ENCODE measurements at places on chromosomes 12 and 14.
A peak's percentile ranks its signal among the peaks of the same experiment; 100 is the strongest.

- DNase-seq = no peak
These were observed 31.8 kb upstream of the CLEC4E start for GRCh38 chr12:8572507-8572906.

DNA sequence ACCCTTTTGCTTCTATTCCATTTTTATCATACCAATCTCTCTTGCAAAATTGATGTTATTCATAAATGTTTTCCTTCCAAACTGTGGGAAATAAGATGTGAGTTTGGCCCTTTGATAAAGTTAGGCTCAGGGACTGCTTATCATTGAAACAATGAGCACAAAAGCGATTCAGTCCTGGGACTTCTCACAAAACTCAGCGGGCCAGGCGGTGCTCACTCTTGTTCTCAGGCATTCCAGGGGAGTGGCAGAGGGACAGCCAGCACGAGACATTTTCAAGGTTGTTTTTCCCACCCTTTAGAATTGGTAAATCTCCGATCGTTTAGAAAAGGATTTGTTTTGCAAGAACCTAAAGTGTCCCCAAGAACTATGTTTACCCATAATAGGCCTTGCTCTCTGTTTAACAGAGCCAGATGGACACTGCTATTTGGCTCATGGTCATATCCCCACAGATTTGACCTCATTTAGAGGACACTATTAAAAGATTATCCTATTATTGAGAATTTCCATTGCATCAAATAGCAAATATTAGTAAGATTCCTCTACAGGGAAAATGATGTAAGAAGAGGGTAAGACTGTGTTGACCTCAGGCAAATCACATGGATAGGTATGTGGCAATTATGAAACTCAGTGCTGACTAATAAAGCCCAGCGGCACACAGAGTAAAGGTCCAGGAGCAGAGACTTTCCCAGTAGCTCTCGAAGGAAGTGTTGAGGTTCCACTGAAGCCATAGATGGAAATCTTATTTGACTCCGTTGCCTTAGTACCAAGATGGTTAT is 102.7 kb upstream of the USP44 start:
- DNase-seq = peak; percentile 91

DNA sequence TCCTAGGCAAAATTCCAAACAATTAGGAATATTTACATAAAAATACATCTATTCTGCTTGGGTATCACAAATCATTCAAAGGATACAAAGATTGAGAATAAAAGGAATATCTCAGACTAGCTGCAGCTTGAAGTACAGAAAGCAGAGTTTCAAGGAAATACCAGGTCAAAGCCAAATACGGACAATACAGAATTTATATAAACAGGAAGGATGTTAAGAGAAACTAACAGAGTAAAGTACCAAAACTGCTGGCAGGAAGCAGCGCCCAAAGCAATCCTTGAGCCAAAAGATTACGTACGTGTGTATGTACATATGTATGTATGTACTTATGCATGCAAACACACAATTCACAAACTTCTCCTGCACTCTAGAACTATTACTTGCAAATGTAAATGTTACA is 86.6 kb downstream of the PPP1R12A start:
- no peak for DNase-seq

DNA sequence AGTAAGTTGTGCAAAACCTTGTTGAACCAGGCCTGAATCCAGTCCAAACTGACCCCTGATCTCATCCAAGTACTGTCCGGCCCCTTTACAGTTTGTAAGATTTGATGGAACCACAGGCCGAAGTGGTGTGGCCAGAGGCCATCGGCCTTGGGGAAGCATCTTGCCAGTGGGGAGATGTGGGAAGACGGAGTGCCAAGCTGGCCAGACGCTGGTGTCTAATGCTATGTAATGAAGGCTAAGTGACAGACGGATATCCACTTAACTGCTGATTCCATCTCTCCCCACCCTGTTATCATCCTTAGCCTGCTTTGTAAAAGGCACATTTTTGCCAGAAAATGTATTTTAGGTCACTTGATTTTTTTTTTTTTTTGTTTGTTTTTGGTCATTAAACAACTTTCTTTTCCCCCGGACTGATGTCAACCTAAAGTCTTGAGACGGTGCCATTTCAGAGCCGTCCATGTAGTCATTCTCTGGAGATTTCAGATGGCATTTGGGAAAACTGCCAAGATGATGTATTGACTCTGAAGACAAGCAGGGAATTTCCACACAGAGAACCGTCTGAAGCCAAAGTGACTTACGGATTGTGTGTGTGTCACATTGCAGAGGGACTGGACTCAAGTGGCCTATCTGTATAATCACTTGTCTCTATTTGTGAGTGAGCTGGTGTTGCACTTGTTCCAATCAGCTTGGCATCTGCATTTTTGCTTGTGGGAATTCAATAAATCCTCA is 86.5 kb upstream of the MANSC4 start:
- DNase-seq = no peak

- DNase-seq = no peak
These were observed 235.5 kb upstream of the NOS1 start for GRCh38 chr12:117596968-117597367.

- no peak for DNase-seq
These were observed 114.7 kb upstream of the CCDC175 start for GRCh38 chr14:59691266-59691665.

- DNase-seq = no peak
These were observed 4.4 kb downstream of the TMEM179 start for GRCh38 chr14:104600141-104600643.

DNA sequence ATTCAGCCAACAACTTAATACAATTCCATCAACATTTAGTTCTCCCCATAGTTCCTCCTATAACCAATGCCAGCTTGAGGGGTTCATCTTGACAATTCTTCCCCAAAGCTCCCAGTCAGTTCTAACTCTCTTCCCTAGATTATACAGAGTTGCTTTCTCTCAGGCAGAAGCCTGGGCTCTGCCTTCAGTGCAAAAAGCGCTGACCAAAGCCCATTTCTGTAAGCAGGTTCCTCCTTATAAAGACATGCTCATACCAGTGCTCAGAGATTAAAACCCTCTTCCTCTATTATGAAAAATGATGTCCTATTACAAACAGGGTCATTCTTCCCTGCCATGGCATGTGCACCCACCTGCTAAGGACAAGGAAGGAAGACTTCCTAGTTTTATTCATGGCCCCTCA is 16.2 kb downstream of the SPIC start:
- DNase-seq = no peak

DNA sequence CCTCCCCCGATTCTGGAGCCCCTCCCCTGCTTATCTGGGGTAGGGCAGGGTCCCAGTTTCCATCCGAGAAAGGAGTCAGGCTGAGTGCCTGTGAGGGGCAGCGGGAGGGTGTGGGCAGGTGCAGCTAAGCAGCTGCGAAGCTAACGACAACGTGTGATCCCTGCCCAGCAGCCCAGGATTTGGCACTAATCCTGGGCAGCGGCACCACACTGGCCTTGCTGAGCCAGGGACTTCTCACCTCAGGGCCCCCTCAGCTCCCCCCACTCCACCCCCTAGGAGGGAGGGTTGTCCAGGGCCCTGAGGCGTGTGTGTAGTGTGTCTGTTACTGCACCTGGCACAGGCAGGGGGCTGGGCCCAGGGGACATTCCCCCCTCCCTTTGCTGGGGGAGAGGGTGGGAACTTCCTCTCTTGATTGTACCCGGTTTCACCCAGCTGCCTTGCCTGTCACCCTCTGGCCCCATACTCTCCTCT is 1.8 kb downstream of the SMIM41 start:
- no peak for DNase-seq

DNA sequence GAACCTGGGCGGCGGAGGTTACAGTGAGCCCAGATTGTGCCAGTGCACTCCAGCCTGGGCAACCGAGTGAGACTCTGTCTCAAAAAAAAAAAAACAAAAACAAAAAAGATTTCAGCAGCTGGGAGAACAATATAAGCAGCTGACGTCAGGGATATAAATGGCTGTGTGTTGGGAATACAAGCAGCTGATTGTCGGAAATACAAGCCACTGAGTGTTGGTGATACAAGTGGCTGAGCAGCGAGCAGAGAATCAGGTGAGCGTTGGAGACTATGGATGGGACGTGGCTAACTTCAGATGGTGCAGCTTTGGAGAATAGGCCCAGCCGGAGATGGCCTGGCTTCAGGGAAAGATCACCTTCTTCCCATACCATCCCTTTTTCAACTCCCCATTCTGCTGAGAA is 32.0 kb downstream of the PSEN1 start:
- no peak for DNase-seq

- DNase-seq = no peak
These were observed 90.0 kb downstream of the FBXL14 start for GRCh38 chr12:1504304-1504894.

GRCh38 chr12:72699362-72699761 is 427.2 kb downstream of the TRHDE start:
- no peak for DNase-seq

- no peak for DNase-seq
These were observed 5.3 kb upstream of the CDCA4 start for GRCh38 chr14:105026033-105026785.

GRCh38 chr14:53921027-53921426 is 35.6 kb downstream of the BMP4 start:
- DNase-seq = no peak

DNA sequence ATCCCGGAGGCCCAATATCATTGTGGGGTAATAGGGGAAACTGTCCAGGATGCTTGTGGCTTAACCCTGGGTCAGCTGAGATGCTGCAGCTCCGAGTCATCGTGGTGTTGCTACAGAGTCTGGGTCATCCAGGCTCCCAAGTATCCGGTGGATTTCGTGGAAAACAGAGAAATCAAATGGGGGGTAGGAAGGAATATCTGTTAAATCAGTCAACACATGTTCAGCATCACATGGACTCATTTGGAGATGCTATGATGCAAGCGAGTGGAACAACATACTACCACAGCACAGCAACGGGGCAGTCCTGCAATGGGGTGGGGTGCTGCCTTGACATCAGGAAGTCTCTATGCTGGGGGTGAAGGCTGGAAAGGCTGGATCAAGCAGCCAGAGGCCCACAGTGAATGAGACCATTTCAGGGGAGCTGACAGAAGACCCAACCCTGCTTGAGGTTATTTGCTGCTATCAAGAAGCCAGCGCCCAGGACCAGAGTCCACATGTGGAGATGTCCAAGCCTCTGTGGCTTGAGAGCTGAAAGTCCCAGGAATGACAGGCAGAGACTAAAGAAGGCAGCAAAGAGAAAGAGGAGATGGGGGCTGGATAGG is 22.9 kb downstream of the VDR start:
- DNase-seq = no peak

GRCh38 chr12:21962236-21962635 is 21.0 kb upstream of the ABCC9 start:
- DNase-seq = no peak

DNA sequence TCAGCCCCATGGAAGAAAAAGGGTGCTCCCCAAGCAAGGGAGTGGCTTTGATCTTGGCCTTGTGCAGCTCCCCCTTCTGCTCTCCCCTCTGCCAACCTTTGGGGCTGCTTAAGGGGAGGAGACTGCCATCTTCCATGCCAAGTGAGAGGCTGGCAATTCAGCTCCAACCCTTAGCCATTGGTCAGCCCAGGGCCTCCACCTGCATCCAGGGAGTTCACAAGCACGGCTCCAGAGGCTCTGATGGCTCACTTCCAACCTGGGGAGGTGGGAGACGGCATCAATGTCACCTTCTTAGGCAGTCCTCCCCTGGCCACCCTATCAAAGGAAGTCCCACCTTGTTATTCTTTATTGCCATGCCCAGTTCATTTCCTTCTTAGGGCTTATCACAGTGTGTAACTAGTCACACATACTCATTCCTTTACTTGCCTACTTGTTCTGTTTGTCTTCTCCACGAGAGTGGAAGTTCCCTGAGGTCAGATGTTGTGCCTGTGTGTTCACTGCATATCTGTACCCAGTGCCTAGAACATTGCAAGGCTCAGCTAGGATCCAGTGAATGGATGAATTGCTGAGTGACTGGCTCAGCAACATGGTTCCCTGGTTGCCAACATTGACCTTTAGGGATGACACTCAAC is 5.0 kb downstream of the HDAC7 start:
- DNase-seq = no peak

DNA sequence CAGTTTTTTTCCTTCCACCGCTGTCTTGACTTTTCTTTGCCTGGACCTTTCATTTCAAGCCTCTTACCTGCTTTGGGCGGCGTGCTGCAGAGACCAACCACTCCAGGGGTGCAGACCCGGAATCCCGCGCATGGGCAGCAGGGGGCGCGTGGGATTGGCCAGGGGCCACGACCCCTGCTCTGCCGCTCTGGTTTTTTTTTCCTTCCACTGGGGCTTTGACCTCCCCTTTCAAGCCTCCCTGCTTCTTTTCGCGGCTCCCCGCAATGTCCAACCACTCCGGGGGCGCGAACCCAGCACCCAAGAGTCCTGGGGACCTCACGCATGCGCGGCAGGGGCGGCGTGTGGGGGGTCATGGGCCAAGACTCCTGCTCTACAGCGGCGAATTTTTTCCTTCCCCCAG is 325.1 kb downstream of the ALG10 start:
- peak; percentile 30 for DNase-seq

GRCh38 chr14:94471045-94471444 is 5.0 kb downstream of the SERPINA9 start:
- no peak for DNase-seq

DNA sequence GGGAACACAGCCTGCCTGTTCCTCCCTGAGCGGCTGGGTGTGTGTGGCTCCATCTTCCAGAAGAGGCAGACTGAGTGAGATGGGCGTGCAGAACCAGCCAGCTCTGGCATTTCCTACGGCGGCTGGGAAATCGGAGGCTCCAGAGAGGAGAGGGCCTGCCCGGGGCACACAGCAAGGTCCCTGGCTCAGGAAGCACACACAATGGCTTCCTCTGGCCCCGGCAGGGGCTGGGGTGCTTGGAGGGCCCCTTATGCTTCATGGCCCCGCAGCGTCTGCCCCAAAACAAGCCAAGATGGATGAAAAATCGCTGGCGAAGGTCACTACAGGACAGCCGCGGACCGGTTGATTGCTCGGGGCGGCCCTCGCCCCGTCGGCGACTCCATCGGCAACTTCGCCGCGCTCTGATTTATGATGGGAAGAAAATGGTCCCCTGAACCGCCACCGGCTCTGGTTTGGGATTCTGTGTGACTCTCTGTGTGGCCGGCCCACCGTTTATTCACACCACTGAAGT is 191.5 kb upstream of the C14orf180 start:
- DNase-seq = no peak

- no peak for DNase-seq
These were observed 6.5 kb downstream of the XRCC3 start for GRCh38 chr14:103708750-103709187.

Measured in NCI-H460 (cell line).